Naive thymus-derived CD4-positive, alpha-beta T cell (primary cell): ENCODE measurements at places on chromosomes 11 and 22. TPM values are rescaled to one million over a fixed set of nuclear protein-coding genes. Genes with fewer than 3 reads are reported as not detected.

FGF4 gene
- not detected for total RNA-seq

APOA4 gene
- not detected for total RNA-seq

KIRREL3 gene
- total RNA-seq, result not detected

JRKL gene
- 16.4 TPM for total RNA-seq

OR4A16 gene
- not detected for total RNA-seq

LMO2 gene
- 0.95 TPM for total RNA-seq

PANX3 gene
- not detected for total RNA-seq

RFPL1 gene
- 0.24 TPM for total RNA-seq

PHETA2 gene
- 0.94 TPM for total RNA-seq

BAIAP2L2 gene
- 3.9 TPM for total RNA-seq

SLC22A24 gene
- not detected in 2 replicates for total RNA-seq

OR9G4 gene
- not detected in 2 replicates for total RNA-seq

FXYD6 gene
- total RNA-seq, result not detected

ANKK1 gene
- 0.13 and 0.24 TPM in 2 replicates for total RNA-seq

ASPHD2 gene
- total RNA-seq, result 2.7 TPM

PLAAT5 gene
- total RNA-seq, result not detected

MAFF gene
- 5.1 TPM for total RNA-seq

ART1 gene
- not detected for total RNA-seq

GNAZ gene
- 2.0 TPM for total RNA-seq

LARGE1 gene
- 4.8 TPM for total RNA-seq

CECR2 gene
- total RNA-seq, result 0.37 TPM

IL18 gene
- total RNA-seq, result 0.95 TPM

NCF4 gene
- total RNA-seq, result 3.8 TPM

APOL5 gene
- total RNA-seq, result not detected

OR2AG2 gene
- total RNA-seq, result not detected

PATE4 gene
- total RNA-seq, result not detected

FIBIN gene
- not detected for total RNA-seq

CRYBA4 gene
- total RNA-seq, result not detected

ROBO4 gene
- total RNA-seq, result not detected in 2 replicates

HBG2 gene
- total RNA-seq, result not detected

SPDYC gene
- not detected for total RNA-seq

TMEM225 gene
- not detected for total RNA-seq

OR51B2 gene
- not detected in 2 replicates for total RNA-seq

LRRC10B gene
- not detected for total RNA-seq

ATL3 gene
- 25.3 TPM for total RNA-seq

TSGA10IP gene
- not detected for total RNA-seq

MS4A6A gene
- total RNA-seq, result 8.4 TPM

TST gene
- 4.8 and 6.1 TPM in 2 replicates for total RNA-seq

CHCHD10 gene
- 56.1 and 58.2 TPM in 2 replicates for total RNA-seq

TMPRSS4 gene
- total RNA-seq, result not detected in 2 replicates

UBQLN3 gene
- total RNA-seq, result 0.57 TPM

DNAJB13 gene
- total RNA-seq, result 0.42 TPM

MUC6 gene
- not detected for total RNA-seq

C11orf86 gene
- total RNA-seq, result not detected

GAL3ST1 gene
- not detected in 2 replicates for total RNA-seq

SLC22A25 gene
- total RNA-seq, result not detected

TPH1 gene
- total RNA-seq, result 1.4 TPM

APOA5 gene
- not detected for total RNA-seq

LMO1 gene
- total RNA-seq, result not detected

MTMR3 gene
- 64.6 TPM for total RNA-seq

LRP4 gene
- total RNA-seq, result not detected in 2 replicates

SLC22A6 gene
- not detected in 2 replicates for total RNA-seq

SBF2 gene
- total RNA-seq, result 35.2 TPM
